ENCODE measurements at places on chromosomes 5 and 9.

DNA sequence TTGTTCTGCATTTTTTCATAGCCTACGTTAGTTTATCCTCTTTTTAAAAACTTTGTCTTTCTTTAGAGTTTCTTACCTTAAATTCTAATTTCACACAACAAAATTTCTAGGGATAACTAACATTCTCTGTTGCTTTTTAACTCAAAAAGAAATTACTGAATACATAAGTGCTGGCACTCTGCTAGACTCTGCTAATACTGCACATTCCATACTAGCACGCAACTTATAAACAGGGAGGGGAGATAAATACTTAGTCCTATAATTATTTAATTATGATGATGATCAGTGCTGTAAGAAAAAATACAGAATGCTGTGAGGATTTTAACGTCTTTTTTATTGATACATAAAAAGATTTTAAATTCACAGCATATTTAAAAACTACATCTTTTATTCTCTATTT is 25.1 kb downstream of the RNF145 start:
- DNase-seq: no peak

GRCh38 chr9:129557192-129558036 is 63.5 kb downstream of the C9orf50 start:
- peak; percentile 64 for DNase-seq

DNA sequence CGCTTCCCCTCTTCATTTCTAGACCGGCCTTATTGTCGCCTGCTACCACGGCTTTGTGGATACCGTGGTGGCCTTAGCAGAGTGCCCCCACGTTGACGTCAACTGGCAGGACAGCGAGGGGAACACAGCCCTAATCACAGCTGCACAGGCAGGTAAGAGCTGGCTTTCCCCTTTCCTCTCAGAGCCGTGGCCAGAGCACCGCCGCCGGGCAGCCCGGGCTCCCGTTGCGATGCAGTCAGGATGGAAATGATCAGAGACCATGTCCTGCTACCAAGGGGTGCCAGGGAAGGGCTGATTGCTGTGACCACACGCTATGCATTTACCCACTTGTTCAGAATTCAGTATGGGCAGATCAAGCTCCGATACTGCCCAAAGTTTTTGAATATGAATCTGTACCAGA is 54.4 kb downstream of the ANKRD33B start:
- DNase-seq: no peak

GRCh38 chr9:21502586-21502985 is 20.5 kb upstream of the IFNE start:
- no peak for DNase-seq

GRCh38 chr9:95450171-95451064 is 66.4 kb downstream of the PTCH1 start:
- DNase-seq: no peak

GRCh38 chr9:101369286-101369685 is 15.5 kb downstream of the BAAT start:
- no peak for DNase-seq

- DNase-seq: no peak
These were observed at the start of gene RNF224 for GRCh38 chr9:137227054-137227852. Gene RNF224, plus strand, starts transcription at chr9:137227502. Its CDS starts 834 bp downstream, at chr9:137228336.

GRCh38 chr9:650362-650761 is 191.1 kb upstream of the DMRT1 start:
- no peak for DNase-seq

All from fibroblast of skin of left biceps (primary cell).